ENCODE measurements at places on chromosomes 11 and 22.

DNA sequence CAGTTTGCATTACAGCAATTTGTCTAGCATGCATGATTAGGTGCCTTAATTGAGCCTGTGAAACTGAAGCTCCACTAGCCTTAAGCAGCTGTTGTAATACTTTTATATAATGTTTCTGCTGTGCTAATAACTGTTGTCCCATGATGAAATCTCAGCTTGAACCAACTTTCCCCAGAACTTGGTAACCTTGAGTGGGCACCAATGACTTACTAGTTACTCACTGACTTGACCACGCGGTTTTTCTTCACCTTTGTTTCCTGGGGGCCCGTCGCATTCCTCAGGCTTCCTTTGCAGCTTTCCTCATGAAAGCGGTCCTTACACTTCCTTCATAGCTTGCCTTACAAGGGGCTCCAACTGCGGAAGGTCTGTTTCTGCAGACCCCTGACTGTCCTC, 11.2 kb upstream of the GLYATL1 start:
- no peak for DNase-seq

- no peak for DNase-seq
Observed at GRCh38 chr11:68998390-68998911, 14.6 kb downstream of the MRGPRF start.

DNA sequence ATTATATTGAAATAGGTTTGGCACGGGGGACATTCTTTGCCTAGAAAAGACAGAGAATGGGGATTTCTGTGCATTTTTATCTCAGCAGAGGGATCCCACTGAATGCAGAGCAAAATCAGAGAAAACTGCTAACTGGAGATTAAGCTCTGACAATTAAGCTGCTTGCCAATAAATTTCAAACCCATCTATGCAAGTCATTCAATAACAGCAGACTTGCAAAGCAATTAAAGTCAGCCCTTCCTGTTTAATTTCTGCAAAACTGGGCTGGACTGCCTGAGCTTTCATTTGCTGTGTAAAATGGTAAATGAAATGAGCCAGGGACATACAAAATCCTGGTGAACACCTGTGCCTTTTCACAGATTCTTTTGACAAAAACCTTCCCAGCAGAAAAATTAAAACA, 1273.9 kb upstream of the CNTN5 start:
- no peak for DNase-seq

DNA sequence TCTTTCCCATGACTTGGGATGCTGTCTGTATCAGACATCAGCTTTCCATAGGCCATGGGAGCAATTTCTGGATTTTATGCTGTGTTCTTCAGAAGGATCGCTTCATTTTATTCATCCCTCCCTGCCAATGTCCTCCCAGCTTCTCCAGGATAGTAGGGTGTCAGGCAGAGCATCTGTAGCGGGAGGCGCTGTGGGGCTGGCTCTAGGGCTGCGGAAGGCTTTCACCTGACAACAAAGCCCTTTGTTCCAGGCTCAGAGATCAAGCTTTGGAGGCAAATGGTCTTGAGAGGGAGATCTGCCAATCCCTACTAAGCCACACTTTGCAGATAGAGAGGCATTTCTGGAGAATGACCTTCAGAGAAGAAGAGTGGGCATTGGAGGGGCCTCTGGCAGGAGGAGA, 29.5 kb upstream of the FTH1 start:
- DNase-seq = peak; percentile 79

DNA sequence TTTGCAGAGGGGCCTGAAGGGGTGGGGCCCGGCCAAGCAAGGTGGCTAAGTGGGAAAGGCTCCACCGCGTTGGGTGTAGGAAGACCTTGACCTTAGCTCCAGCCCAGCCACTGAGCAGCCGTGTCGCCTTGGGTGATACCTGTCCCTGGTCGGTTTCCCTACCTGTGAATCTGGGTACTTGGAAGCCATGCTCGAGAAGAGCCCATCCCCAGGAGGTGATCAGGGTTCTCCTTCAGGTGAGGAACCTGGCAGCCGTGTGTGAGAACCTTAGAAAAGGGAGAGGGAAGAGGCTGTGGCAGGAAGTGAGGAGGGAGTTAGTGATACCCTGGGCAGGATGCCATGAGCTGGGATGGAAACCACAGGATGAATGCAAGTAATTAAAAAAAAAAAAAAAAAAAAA, 21.6 kb downstream of the PPARA start:
- DNase-seq = no peak
